ENCODE measurements at places on chromosomes 11 and 22. TPM values are rescaled to one million over a fixed set of nuclear protein-coding genes. Genes with fewer than 3 reads are reported as not detected.

The P4HA3 gene
- total RNA-seq: not detected

The LRRC32 gene
- 1.3 TPM for total RNA-seq

The SHANK3 gene
- total RNA-seq: 9.7 TPM

The ARHGAP20 gene
- 53.8 TPM for total RNA-seq

The CARNS1 gene
- total RNA-seq: 0.31 TPM

The GTSE1 gene
- total RNA-seq: 3.1 TPM

The MAP6 gene
- total RNA-seq: 137 TPM

The SCUBE1 gene
- total RNA-seq: 59.8 TPM
